Activated CD4-positive, alpha-beta T cell treated with anti-CD3 and anti-CD28 coated beads, Interleukin-2, amount 50 U/mL, for 4 hours (primary cell): ENCODE measurements at places on chromosomes 4 and X.

GRCh38 chr4:48752246-48752645 is 27.8 kb downstream of the FRYL start:
- DNase-seq = no peak

DNA sequence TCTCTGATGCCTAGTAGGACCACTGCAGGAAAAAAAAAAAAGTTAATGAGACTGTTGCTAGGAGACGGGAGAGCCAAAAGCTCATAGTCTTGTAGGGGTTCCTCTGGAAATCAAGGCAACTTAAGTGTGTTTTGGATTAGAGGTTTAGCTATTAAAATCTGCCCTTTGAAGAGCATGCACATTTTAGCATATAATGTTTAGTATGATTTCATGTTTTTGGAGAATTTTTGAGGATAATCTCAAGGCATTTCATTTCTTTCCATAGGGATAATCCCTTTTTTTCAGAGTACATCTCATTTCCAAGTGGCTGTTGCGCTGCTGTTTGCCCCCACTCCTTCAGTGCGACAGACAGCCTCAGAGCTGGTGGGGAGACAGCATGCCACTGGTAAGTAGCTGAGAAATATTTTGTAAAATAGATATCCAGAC is at the start of gene LINC00632:
TSS of gene LINC00632 (plus strand) at position 339 of the 426 bp plus-strand sequence.
- no peak for DNase-seq

- DNase-seq = no peak
Observed at GRCh38 chr4:61201961-61202637, 2.0 kb downstream of the ADGRL3 start.

DNA sequence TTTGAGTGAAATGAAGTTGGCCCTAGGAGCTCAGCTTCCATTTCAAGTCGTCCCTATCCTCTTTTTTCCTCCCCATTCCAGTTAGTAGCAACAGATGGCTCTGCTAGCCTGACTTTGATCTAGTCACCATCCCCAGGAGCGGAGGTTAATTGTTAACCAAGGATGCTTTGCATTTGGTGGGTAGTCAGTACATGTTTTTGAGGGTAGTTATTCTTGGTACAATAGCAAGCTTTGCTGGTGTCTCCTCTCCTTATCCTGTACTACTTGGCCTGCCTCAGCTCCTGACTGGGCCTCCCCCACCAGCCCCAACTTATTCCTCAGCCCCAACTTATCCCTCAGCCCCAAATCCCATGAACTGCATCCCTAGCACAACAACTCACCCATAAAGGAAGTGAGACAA is 14.8 kb upstream of the RTL5 start:
- DNase-seq = no peak

DNA sequence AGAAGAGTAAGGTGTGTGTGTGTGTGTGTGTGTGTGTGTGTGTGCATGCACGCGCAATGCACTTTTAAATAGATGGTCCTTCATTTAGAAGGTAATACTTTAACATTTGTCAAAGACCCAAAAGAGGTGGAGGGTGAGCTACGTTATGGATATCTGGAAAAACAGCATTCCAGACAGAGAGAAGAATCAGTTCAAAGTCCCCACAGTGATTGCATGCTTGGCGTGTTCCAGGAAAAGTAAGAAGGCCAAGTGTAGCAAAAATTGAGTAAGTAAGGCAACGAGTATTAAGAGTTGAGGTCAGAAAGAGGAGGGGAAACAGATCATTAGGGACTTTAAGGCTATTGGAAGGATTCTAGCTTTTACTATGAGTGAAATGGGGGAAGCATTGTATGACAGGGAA is 21.9 kb upstream of the GABRE start:
- DNase-seq = no peak

DNA sequence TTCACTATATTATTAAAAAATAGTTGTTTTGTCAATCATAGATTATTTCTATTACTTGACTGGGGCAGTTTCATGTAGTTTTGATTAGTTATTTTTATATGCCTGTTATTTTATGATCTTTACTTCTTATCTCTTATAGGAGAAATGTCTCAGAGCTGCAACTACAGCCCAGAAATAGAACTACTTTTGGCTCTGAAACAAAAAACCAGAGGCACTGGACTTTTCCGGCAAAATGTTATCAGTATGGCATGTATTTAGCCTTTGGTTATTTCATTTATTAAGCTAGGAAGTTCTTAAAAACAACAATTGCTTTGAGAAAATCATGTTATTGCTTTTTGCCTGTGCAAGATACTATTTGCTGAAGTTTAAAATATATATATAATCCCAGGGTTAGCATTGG is 566.5 kb downstream of the ANKRD50 start:
- no peak for DNase-seq

- no peak for DNase-seq
Observed at GRCh38 chr4:82801910-82802521, 3.4 kb upstream of the SCD5 start.

- DNase-seq = no peak
Observed at GRCh38 chrX:38960137-38960536, 158.9 kb downstream of the MID1IP1 start.

GRCh38 chr4:18815779-18816173 is 794.2 kb upstream of the LCORL start:
- DNase-seq = no peak

DNA sequence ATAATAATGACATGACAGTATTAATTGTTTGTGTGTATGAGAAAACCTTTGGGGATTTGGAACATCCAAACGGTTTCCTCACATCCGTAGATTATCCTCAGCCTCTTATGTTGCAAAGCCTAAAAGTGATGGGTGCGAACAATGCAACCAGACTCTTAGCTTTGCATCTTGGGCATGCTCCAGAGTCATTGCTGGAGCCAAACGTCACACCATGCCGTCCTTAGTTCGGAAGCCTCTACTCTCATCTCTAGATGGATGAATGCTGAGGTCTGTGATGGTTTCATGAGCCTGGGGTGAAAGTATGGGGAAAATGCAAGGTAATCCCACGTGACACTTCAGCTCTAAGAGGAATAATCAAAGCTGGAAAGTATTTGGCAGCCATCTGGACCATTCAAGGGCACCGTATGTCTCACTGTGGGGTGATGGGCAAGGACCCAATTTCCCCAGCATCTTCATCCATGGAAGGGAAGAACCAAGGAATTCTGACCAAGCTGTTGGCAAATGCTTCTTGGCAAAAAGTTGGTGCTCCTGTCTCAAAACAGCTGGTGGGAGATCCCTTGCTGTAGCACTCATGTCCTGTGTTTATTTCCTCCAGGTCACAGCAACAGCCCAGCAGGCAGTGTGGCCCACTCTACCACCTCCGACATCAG is 6.3 kb upstream of the RTL5 start:
- DNase-seq = no peak

- DNase-seq = no peak
Observed at GRCh38 chr4:67751260-67751659, 2.9 kb downstream of the GNRHR start.

DNA sequence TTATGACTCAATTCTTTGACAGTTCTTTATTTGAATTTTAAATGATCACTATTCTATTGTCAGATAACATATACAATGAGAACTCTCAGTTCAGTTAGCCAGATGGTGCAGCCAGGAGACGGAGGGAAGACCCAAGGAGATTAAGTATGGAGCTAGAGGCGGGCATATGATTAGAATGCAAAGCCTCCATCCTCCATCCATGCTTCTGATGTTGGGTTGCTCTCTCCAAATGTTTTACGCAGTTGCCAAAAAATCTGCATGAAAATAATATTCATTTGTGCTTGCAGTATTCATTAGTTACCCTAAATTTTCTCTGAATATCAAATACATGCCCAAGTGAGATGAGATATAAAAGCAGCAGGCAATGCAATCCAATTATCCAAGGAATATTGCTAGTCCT is 874.8 kb downstream of the C4orf33 start:
- no peak for DNase-seq

- DNase-seq = no peak
Observed at GRCh38 chrX:63128509-63128908, 222.6 kb downstream of the SPIN4 start.

DNA sequence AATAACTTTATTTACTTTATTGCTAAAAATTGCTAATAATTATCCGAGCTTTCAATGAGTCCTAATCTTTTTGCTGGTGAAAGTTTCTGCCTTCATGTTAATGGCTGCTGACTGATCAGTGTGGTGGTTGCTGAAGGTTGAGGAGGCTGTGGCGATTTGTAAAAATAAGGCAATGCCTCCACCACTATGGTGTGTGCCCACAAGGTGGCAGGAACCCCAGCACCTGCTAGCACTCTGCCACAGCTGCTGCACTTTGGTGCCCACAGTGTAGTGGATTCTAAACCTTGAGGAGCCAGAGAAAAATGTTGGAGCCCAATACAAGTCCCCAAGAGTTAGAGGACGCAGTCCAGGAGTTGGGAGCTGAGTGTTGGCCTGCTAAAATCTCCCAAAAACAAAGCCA is 1237.1 kb downstream of the PCDH19 start:
- no peak for DNase-seq

DNA sequence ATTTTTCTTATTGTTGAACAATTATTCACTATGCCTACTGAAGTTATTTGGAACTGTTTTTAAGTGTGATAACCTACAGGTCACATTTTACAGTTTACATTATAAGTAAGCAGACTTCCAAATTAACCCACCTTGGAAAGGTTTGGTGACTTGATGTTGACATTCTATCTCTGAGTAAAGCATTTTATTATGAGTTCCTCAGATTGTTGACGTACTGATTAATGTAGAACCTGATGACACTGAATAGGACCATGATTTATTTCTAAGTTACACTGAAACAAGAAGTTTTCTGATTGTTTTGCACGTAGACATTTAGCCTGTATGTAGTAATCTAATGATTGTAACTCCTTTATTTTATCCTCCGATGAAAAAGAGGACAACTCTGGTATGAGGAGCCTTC is 17.0 kb upstream of the CXCL3 start:
- DNase-seq = no peak

GRCh38 chr4:17157304-17157703 is 258.9 kb upstream of the LDB2 start:
- no peak for DNase-seq

DNA sequence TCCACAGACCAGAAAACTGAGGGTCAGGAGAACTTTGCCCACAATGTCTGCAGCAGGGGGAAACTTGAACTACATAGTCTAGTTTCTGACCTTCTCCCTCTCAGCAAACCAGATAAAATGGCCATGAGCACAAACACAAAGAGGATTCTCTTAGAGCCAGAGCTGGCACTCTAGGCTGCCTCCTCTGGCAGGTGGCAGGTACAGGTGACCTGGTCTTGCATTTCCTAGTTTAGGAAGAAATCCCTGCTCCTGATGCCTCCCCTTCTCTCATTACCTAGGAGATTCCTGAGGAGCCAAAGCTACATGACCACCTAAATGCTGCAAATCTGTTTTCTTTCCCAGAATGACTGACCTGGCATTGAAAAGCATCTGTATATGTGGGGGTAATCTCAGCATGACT is 45.1 kb downstream of the ARHGEF9 start:
- DNase-seq = no peak

DNA sequence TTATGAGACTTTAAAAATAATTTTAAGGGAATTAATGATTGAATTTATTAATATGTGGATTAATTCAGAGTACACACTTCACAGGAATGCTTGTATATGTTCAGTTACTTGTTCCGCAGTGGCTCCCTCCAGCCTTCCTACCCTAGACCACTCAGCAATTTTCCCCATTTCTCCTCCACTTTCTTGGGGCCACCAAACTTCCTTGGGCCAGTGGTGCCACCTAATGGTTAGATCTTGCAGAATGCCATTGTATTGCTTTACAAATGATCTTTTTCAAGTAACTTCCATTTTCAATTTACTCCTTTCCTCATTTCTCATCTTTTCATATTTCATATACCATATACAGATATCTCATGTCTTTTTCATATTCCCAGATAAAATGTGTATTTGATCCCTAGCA is 3.6 kb upstream of the RNF175 start:
- DNase-seq = no peak

DNA sequence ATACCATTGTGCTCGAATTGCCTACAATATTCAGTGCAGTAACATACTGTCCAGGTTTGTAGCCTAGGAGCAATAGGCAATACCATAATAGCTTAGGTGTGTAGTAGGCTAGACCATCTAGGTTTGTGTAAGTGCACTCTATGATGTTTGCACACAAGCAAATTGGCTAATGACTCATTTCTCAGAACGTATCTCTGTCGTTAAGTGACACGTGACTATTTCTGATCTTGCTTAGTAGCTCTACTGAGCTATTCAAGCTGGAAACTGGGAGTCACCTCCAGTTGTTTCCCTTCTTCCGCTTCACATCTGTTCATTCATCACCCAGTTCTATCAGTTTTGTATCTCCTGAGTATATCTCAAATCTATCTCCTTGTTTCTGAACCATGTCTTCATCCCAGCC is 86.1 kb downstream of the HNRNPD start:
- DNase-seq = no peak

DNA sequence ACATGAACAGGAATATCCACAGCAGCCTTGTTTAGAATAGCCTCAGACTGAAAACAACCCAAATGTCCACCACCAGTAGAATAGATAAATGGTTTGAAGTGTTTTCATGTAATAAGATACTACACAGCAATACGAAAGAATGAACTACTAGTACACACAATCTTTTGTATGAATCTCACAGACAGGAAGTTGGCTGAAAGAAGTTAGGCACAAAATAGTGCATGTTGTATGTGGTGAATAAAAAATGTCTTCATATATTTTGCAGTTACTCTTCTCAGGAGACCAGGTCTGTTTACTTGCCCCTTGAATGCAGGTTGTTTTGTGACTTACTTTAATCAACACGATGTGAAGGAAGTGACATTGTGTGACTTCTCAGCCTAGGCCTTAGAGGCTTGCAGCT is 75.9 kb upstream of the LEF1 start:
- DNase-seq = no peak

GRCh38 chr4:2818351-2818939 is 25.2 kb upstream of the ADD1 start:
- no peak for DNase-seq

DNA sequence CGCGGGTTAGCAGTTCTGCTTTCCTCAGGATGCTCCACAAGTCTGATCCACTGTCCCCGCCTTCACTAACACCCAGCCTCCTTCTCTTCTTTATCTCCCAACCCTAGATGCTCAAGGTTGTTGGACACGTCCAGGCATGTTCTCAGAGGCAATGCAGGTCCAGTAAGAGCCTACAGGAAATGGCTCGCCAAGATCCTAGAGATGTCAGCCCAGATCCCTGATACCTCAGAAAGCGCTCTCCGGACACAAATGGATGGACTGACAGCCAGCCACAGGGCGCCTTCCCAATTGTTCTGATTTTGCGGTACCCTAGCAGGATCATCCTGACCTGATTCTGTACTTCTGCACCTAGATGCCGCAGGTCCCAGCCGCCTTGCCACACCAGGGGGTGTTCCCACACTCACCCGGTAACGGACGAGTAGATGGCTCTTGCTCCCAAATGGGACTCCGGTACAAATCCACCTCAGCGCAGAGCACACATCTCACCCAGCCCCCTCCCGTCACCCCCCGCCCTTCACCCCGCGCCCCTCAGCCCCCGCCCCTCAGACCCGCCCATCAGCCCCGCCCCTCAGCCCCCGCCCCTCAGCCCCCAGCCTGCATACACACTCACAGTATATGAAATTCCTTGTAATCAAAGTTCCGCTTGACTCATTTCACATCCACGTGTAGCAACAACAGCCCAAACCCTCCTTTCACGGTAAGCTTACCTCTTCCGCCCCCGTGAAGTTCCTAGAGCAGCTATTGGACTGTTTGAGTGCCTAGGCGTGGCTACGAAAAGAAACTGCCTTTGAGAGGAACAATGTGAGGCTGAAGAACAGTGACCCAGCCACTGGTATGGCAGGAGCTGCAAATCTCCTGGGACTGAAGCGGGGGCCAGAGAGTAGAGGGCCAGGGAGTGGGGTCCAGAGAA is at the start of gene EDA2R:
TSS of gene EDA2R (minus strand) at position 488 of the 910 bp plus-strand sequence. CDS start 23,058 bp downstream, outside the sequence.
- DNase-seq = peak; percentile 16
